Stimulated activated CD4-positive, alpha-beta T cell treated with anti-CD3 and anti-CD28 coated beads, Interleukin-4, amount 100 ng/mL, for 4 hours (primary cell): ENCODE measurements at places on chromosomes 11 and 22.
A peak's percentile ranks its signal among the peaks of the same experiment; 100 is the strongest.

- DNase-seq: no peak
Observed at GRCh38 chr11:19565639-19566038, 147.0 kb upstream of the NAV2 start.

GRCh38 chr11:119295178-119295577 lies 21.8 kb downstream of the MCAM start:
- no peak for DNase-seq

DNA sequence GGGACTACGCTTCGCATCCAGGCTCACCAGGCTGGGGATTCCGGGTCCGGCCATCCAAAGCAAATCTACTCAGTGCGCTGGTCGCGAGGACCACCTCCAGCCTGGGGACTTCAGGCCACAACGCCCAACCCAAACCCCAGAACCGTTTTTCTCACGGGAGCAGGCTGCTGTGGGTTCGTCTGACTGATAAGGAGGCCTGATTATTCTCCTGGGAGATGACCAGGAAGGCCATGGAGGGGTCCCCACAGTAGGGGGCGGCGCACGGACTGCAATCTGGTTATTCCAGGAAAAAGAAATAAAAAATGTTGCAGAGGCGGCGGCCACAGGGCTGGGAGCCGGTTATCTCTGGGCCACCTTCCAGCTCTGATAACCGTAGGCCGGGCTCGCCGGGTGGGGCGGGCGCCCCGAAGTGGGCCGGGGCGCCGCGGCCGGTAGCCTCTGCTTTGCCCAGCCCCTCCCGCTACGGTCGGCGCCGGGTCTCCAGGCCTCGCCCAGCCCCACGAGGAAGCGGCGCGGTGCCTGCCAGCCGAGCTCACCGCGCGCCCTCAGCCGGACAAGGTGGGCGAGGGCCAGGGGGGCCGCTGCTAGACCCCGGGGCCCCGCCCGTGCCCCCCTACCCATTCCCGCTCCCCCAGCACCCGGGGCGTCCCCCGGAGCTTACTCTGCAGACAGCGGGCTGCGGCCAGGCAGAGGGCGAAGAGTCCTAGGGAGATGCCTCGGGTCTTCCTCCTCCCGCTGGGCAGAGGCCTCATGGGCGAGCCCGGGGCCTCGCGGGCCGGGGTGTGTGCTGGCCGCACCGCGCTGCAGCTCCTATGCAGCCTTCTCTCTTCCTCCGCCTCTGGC lies 446 bp downstream of the VSTM5 start:
- DNase-seq: no peak

DNA sequence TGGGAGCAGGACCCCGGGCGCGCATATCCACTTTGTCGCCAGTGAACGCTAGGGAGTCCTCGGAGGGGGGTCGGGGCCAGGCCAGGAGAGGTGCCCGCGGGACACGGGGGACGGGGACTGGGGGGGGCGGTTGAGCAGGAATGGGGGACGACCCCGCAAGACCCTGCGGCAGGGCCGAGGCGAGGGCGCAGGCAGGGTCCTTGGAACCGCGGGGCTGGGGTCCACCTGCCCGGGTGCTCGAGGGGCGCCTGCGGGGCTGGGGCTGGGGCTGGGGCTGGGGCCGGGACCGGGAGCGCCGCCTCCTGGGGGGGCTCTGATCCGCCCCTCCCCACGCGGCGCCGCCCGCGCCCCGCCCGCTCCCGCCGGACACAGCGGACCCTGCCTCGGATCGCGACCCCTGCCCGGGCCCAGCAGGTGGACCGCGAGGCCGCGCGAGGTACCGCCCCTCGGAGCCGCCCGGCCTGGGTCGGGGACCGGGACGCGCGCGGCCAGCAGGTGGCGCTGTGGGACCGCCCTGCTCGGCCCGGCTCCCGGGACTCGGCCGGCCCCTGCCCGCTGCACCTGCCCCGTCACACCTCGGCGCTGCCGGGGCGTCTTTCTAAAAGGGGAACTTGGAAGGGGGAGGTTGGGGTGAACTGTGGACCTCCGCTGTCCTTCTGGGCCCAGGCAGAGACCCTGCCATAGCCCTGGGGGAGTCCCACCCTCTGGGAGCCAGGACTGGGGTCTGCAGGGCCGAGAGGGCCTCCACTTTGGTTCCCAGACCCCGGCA lies 11.0 kb downstream of the CRELD2 start:
- DNase-seq: peak; percentile 71

DNA sequence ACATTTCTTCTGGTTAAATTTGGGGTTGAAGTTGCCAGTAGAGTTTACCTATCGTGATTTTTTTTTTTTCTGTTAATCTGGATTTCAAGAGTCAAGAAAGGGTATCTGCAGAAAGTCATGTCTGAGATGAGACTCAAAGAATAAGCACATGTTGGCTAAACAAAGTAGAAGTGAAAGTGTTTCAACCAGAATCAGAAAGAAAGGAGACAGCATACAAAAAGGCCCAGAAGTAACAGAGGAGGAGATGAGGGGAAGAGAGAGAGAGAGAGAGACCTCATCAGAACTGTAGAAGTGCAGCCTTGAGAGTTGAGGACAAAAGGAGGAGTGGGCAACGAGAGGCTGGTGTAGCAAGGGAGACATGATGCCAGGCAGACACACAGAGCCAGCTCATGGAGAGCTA lies 54.9 kb downstream of the SVIP start:
- DNase-seq: no peak

DNA sequence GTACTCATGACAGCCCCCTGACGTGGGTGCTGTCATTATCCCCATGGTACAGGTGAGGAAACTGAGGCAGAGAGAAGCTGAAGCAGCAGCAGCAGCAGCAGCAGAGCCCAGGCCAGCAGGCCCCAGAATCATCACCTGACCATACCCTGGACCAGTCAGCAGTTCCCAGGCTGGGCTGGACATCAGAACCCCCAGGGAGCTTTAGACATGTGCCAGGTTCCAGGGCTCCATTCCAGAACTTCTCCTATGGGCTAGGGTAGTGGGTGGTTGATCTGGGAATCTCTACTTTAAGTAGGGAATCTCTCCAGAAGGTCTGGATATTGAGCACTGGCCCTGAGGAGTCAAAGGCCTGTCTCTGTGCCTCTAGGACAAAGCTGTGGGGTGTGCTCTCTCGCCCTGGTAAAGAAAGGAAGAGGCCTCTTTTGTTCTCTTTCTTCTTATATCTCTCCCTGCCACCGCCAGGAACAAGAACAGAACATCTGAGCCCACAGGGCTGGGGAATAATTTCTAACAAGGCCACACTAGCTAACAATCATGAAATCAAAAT lies 26.6 kb downstream of the MAFF start:
- DNase-seq: no peak

- DNase-seq: no peak
Observed at GRCh38 chr11:21254055-21254454, 584.7 kb downstream of the NELL1 start.

DNA sequence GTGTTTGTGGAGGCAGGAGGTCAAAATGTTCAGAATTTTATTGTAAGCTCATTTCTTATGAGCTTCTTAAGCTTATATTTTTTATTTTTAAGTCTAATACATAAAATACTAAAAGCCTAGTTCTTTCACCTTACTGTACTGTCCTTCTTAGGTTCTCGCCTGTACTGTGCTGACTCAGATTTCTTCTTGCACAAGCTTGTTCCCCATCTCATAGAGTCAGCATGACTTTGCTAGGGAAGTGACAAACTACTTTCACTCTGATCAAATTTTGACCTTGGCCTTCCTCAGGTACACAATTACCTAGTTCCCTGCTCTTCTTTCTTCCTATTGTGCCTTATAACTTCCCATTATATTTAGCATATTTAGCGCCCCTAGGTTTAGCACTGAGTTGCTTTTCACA lies 81.5 kb downstream of the STK33 start:
- no peak for DNase-seq

DNA sequence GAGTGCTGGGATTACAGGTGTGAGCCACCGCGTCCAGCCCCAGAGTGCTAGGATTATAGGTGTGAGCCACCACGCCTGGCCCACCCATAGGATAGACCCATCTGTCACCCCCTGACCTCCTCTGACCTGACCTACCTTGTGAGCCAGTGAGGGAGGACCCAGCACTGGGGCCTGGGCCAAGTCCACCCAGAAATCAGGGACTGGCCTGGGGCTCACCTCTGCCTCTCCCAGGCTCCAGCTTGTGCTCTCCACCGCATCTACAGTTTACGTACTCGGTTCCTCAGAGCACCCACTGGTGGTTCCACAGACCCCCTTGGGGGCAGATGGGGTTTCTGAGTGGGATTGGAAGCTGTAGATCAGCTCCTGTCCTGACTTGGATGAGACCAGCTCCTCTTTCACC lies 6.4 kb downstream of the SLC29A2 start:
- DNase-seq: no peak

GRCh38 chr11:84794663-84795443 lies 832.3 kb downstream of the DLG2 start:
- DNase-seq: no peak
